ENCODE measurements at places on chromosomes 3 and 15.
A peak's percentile ranks its signal among the peaks of the same experiment; 100 is the strongest.

DNA sequence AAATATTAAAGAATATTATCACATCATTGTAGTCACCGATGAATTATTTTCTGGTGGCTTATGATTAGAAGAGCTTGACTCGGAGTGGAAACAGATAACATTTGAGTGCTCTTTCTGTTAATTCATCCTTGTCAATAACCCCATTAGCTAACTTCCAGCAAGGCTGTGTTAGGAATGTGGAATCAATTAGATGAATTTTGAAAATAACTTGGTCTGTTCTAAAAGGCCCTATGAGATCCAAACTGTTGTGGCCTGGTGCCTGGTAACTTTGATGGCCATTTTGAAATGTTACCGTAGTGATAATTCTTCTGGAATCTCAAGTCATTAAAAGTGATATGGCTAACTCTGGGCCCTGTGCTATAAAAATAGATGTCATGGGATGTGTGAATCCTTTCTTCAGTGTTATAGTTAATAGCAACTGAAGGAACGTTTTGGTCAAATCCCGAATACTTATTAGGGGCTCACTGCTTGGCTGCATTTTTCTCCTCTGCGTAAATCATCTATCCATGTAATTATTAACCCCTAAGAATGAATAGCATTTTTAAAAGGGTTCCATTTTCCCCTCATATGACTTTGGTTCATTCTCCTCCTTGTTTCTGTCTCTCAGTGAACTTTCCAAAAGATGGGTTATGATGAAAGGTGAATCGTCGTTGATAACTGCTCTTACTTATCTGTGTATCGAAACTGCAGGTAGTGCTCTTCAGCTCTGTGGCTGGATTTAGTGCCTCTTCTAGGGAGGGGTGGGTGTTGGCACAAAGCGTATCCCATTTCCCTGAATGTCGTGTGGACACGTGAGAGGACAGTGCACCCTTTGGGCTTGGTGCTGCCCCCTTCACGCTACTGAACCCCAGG lies 82.7 kb downstream of the IGF1R start:
- DNase-seq = no peak

- DNase-seq = peak; percentile 1
Observed at GRCh38 chr3:154018100-154018696, 103.0 kb upstream of the ARHGEF26 start.

- DNase-seq = peak; percentile 66
Observed at GRCh38 chr15:31867536-31868442, 162.5 kb upstream of the CHRNA7 start.

DNA sequence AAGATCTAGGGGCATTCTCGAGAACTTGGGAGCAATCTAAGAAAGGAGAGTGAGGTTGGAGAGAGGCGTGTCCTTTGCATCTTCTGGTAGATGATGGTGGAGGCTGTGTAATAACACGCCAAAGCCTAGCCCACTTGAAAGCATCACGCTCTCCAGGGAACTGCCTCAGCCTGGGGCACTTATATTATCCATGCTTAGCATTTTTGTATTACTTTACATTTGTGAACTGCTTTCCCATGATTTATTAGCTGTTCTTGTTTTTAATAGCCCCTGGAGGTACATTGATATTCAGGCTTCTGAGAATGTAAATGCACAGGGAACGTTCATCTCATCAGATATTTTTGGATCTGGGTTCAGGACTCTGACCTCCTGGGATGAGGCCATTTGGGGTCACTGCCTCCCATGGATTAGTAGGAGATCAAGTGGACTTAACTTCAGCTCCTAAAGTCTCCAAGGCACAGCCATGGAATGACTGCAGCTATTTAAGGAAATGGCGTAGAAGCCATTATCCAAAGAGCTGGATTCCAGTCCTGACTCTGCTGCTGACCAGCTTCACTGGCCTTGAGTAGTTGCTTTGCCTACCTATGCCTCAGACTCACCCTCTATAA lies 124.9 kb downstream of the LPP start:
- no peak for DNase-seq

DNA sequence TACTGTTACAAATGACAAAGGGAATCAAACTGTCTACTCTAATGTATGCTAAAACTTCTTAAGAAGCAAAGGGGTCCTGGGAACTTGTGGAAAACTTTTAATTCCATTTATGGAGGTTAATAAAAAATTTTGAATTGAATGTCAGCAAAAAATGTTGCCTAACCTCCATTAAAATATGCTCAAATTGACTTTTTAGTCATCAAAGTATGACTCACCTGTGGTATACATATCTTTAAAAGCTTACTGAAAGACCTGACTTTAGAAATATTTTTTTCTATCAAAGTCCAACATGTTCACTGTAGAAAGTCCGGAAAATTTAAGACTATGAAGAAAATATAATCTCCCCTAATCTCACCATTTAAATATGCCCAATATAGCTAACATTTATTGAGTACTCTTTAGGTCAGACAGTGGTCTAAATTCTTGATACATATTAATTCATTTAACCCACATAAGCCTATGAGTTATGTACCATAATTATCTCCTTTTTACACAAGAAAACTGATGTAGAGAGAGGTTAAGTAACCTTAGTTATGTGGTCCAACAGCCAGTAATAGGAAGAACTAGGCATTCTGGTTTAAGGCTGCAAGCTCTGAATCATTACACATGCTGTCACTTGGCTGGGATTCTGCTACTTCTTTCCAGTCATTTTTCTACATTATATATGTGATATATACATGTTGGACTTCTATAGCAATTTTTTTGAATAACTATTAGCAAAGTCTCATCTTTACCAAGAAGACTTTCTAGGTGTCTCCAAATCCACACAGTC lies 83.6 kb downstream of the PDZRN3 start:
- no peak for DNase-seq

- no peak for DNase-seq
Observed at GRCh38 chr15:80026754-80027153, 32.7 kb upstream of the ZFAND6 start.

GRCh38 chr3:109132801-109133473 lies 3.6 kb upstream of the C3orf85 start:
- no peak for DNase-seq

DNA sequence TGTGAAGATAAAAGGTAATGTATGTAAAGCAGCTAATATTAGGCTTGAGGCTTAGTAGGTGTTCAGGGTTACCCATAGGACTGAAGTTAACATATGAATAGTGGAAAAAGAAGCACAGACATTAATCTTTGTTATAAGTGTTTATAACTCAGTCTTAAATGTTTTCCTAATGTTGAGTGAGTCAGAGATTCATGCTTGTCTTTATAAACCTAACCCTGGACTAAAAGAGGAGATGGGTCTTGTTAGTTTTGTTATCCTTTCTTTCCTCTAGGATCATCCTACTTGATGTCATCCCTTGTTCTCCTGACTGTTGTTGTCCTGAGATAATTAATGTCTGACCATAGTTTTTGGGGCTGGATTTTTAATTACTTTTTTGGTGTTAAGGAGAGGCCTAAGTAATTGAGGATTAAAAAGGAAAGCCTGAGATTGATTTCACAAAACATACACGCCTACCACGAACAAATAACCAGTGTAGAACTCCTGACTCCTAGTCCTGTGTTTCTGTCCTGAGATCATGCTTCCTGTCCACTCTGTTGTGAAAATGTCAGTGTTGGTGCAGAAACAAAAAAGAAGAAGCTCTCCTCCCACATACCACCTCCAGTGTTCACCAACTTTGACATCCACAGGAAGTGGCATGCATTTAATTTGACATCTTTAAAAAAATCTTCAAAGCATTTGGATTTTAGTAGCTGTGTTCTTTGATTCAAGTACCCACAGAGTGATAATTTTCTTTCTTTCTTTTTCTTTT lies 8.4 kb downstream of the MITF start:
- DNase-seq = no peak

DNA sequence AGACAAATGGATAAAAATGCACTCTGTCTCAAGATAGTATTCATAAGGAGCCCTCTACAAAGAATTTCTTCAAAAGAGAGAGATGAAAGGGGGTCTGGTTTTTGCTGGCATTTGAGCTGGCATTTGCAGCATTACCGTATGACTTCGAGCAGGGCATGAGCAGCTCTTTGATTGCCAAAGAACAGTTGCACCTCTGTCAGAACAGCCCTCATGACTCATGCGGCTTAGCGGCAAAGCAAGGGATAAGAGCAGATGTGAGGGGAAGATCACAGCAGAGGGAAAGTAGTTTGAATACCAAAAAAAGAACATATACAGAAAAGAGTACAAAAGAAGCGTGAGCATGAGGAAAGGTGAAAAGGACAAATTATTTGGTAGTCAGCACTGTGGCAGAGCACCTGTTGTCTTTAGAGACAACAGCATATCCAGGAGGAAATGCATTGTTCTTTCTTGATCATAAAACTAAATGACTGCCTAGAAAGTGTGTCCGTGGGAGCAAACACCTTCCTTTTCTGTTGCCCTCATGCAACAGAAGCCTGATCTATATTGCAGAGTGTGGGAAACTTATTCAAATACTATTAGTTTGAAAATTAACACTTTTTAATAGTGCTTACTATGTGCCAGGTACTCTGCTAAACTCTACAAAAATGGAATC lies 80.5 kb upstream of the SLC24A5 start:
- DNase-seq = no peak

- DNase-seq = no peak
Observed at GRCh38 chr3:100210772-100211135, 50.0 kb upstream of the TBC1D23 start.

DNA sequence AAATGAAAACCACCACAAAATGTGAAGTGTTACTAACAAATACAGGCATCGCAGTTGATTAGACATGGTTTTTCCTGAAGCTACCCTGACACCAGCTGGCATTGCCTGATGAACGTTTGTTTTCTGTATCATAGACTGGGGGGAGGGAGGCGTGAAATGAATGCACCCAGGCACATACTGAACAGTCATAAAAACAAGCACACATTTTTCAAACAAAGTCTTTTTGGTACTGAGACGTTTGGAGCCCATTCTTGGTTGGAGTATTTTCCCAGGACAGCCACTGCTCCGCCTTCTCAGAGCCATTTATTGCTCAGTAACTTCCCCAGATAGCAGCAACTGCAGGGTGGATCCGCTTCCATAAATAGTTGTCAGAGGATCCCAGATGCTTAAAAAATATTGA lies 52.4 kb downstream of the KLF13 start:
- no peak for DNase-seq

DNA sequence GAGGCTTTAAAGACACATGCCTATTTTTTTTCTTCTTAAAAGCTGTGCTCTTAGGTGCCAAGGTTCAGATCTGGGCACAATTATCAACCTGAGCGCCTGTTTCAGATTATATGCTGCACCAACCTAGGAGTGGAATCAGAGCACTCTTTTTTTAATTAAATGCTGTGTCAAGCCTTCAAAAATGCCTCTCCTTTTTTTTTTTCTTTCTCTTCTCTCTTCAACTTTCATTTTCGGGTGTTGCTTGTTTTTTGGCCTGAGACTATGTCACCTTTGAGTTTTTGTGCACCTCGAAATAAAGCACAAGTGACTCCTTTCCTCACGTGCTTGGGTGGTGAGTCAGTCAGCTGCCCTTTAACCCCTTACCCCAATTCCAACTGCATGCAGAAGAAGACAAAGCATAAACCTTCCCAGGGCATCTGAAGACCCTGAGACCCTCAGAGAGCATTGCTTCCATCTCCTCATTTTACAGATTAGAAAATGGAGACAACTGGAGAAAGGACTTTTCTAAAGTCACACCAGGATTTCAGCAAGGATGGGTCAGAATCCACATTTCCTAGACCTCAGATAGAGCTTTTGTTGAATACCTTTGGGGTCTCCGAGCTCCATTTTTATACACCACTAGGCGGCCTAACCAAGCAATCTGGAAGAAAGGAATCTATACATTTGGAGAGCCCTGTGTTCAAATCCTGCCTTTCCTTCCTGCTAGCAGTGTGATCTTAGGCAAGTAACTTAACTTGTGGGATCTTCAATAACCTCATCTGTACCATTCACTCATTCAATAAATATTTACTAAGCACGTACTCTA lies 631 bp upstream of the PRICKLE2 start:
- no peak for DNase-seq

DNA sequence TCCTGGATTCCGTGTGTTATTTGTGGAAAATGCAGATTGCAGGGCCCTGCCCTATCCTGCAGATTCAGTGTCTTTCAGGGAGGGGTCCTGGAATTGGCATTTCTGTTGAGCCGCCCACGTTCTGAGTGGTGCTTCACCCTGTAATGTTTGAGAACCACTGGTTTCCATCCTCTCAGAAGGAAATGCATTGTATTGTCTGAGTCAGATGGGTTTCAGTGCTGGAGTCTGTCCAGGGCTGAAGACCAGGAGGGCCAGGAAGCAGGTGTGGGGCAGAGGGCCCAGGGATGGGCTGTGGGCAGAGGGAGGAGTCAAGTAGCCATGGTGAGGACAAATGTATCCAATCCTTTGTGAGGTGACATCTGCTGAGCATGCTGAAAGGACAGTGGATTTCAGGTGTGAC lies 123.8 kb downstream of the SV2B start:
- peak; percentile 53 for DNase-seq

- no peak for DNase-seq
Observed at GRCh38 chr15:57462381-57462780, 86.1 kb downstream of the CGNL1 start.

GRCh38 chr3:167110901-167111300 lies 269.2 kb downstream of the ZBBX start:
- DNase-seq = peak; percentile 60

- no peak for DNase-seq
Observed at GRCh38 chr3:136753326-136753939, 1.3 kb upstream of the STAG1 start.

DNA sequence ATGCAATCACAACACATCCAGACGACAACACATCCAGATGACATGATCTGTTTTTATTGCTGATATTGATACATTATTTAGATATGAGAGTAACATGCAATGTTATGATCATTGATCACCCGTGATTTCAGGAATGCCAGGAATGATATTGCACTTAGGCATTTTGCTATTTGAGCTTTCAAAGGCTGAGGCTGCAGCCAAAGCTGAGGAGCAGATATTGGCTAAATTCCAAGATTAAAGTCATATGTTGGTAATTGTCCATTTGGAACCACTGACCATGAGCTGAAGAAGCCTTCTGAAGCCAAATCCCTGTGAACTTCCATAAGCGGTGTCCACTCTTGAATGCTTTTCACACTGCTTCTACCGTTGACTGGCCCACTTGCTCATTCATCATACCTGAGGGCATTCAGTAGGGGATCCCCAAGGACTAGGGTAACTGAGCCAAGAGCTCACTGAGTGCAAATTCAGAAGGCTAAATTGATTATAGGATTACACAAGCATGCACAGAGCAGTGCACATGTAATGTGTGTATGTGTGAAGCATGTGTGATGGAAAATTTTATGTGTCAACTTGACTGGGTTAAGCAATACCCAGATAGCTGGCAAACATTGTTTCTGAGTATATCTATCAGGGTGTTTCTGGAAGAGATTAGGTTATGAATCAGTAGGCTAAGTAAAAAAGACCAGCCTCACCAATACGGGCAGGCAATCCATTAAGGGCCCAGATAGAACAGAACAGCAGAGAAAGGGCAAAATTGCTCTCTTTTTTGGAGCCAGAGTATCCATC lies 92.1 kb upstream of the PLAAT1 start:
- DNase-seq = no peak
